ENCODE measurements at places on chromosomes 11 and 22.
A peak's percentile ranks its signal among the peaks of the same experiment; 100 is the strongest.

- peak; percentile 15 for DNase-seq
These were observed 11.0 kb downstream of the RHBDD3 start for GRCh38 chr22:29256606-29257325.

DNA sequence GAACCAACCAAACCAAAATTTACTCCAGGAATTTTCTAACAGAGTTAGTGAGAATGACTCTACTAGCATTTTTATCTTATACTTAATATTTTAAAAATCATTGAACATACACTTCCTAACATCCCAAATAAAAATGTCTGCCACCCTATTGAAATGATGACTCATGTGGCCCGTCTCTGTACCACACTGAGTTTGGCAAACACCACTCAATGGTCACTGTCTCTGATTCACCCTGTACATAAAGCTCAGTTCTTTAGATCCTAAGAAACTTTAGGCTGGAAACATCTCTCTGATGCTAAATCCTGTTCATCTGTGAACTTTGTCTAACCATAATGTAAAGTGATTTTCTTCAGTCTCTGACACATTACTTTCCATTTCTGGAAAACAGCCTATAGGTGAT, 182.0 kb downstream of the CWF19L2 start:
- no peak for DNase-seq

DNA sequence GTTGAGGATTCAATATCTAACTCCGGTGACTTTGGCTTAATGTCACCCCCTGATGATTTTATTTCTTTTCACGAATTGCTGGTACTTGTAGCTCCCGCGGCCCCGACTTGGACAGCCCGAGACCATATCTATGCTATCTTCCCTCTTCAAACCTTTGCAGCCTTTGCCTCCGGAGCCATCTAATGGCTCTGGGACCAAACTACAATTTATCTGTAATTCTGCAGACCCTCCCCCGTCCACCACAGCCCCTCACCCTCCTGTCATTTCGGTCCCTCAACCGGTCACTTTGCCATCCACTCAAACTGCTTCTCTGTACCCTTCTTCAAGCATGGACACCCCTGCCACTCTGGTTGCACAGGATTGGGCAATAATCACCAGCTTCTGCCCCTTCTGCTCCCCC, 25.7 kb upstream of the ALDH3B2 start:
- no peak for DNase-seq

- DNase-seq, result no peak
These were observed 112.2 kb upstream of the B3GAT1 start for GRCh38 chr11:134524201-134524600.

GRCh38 chr22:29299136-29299900, 7.1 kb upstream of the GAS2L1 start:
- DNase-seq, result no peak

DNA sequence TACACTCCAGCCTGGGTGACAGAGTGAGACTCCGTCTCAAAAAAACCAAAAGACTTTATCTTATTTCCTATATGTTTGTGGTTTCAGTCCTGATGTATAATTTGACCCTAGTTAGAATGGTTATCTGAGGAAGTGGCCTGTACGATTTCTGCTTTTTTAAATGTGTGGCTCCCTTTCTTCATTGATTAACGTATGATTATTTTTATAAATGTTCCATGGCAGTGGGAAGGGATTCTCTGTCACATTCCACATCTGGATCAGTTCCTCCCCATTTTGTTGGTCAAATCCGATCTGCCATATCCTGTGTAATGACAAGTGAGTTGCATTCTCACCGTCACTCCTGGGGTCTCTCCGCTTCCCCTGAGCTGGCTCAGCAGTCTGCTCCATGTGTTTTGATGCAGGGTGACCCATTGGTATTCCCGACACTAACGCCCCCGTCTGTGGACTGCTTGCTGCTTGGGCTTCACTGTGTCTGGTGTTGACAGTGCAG, 20.3 kb downstream of the NEAT1 start:
- no peak for DNase-seq

DNA sequence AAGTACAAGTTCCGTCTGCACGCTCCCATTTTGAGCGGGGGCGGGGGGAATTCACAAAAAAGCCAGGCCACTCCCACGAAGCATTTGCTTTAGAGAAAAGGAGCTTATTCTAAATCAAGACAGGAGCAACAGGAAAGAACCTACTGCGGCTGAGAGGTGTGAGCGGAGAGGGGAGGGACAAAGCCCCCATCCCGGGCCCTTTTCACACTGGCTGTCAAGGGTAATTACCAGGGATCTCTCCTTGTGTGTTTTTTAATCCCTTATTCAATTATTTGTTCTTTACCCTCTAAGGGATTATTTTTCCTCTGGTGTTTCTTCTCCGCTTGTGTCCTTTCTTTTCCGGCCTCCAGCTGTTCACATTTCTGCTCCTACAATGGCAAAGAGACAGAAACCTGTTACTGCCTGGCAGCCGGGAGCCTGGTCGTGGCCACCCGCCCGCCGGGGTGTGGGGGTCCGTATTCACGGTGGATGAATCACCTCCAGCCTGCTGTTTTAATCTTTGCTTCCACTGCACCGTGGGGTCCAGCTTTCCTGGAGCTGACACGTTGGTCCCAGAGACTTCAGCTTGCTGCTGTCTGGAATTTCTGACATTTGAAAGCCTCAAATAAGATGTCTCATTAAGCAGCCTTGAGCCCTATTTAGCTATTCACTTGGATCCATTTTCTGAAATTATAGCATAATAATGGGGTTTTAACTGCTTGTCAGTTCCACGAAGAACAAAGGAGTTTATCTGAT, 61.4 kb upstream of the FADD start:
- no peak for DNase-seq

DNA sequence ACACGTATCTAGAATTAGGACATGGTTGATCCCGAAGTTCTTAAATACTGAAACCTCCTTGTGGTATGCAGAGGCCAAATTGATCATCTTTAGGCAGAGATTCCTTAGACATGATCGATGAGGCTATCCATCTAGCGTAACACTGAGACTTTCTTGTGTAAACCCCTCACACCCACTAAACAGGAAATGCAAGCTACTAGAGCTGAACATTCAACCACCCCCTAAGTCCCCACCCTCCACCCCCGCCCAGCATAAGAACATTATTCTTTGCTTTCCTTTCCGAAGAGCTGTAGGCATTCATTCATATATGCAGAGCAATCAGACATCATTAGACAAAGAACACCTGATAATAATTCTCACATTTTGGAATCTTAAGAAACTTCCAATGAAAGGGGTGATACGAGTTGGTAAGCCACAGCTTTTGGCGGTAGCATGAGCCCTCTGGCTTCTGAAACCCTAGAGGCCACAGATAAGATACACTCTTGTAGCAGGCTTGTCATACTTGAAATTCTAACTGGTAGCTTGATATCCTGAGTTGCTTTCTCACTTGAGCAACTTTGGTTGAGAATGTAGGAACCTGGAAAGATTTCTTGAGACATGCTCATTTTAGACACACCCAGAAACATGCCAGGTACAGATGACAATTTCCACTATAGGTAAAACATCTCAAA, 42.2 kb downstream of the FLI1 start:
- no peak for DNase-seq

DNA sequence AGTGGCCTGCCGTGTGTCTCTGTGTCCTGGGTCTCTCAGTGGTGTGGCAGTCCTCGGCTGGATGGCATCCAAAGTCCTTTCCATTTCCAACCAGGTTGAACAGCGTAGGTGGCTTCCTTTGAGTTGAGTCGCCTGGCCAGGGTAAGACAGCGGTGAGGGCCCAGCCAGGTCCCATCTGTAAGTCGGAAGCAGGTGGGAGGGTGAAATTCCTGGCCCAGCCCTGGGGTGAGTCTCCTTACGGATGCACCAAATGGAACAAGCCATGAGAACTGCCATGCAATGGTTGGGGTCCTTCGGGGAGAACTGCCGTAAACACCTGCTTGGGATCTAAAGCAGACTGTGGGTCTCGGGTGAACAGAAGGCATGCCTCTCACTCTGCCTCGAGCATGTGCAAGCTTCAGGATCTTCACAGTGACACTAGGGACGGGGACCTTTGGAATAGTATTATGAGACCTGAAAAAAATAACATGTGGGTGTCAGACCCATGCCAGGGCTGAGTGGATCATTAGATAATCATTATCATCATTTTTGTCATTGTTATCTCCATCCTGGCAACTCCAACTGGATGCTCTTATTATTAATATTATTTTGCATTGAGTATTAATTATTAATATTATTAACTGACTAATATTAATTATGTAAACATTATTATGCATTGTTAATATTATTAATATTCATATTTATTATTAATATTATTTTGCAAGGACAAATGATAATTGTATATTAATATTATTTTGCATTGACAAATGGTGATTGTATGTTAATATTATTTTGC, 57.7 kb upstream of the LINC01488 start:
- DNase-seq, result no peak

DNA sequence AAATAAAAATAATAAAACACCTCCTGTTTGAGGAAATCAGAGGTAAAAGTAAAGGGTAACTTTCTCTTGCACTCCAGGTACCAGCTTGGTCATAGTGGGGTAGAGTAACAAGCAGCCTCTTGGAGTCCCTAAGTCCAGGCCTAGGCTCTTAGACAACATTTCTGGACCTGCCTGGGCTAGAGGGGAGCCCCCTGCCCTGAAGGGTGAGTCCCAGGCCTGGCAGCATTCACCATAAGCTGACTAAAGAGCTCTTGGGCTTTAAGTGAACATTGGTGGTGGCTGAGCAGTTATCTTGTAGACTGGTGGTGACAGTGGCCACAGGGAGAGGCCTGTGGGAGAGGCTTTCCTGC, 18.6 kb upstream of the OR56A3 start:
- no peak for DNase-seq

DNA sequence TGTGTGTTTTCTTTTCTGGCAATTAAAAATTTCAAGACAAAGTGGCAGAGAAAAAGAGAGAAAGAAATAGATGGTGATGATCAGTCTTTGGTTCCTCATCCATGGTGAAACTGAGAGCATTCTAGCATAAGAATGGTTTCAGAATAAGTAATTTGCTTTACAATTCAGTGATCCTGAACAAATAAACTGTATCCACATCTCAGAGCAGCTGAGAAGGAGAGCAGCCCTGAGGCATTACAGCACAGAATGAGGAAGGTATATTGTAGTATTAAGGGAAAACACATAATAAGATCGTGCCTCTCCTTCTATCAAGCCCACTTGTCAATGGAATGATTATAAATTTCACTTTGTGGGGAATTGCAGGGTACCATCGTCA, 17.4 kb downstream of the LUZP2 start:
- no peak for DNase-seq

DNA sequence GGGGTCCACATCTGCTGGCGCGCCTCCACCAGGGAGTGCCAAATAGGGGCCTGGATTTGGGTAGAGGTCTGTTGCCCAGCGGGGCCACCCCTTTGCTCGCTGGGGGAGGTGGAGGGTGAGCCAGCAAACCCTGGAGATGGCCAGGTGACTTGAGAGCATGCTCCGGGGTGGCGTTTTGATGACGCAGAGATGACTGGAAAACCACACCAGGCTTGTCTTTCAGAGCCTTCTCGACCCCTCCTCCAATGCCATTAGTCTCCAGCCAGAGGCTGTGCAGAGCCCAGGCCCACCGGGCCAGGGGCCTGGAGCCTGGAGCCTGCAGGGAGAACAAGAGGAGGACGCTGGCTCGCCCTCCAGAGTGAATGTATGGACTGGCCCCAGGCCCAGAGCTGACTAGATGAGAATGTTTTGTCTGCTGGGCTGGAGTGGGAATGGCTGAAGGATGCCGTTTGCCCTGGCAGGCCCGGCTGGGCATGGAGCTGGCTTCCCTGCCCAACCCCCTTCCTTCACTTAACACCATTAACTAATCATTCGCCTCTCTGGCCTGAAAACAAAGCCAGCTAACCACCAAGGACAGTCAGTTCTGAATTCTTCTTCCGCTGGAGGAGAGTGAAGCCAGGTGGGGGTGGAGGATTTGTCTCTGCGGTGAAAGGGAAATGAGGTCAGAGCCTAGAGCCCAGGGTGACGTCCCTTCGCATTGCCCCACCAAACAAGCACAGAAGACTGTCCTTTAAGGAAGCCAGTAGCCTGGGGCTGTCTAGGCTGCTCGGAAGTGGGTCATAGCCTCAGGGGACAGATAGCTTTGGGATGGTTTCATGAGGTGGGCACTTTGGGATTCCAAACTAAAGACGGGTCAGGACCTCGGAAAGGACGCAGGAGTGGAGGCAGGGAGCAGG, 1.6 kb upstream of the MCAM start:
- DNase-seq, result no peak

DNA sequence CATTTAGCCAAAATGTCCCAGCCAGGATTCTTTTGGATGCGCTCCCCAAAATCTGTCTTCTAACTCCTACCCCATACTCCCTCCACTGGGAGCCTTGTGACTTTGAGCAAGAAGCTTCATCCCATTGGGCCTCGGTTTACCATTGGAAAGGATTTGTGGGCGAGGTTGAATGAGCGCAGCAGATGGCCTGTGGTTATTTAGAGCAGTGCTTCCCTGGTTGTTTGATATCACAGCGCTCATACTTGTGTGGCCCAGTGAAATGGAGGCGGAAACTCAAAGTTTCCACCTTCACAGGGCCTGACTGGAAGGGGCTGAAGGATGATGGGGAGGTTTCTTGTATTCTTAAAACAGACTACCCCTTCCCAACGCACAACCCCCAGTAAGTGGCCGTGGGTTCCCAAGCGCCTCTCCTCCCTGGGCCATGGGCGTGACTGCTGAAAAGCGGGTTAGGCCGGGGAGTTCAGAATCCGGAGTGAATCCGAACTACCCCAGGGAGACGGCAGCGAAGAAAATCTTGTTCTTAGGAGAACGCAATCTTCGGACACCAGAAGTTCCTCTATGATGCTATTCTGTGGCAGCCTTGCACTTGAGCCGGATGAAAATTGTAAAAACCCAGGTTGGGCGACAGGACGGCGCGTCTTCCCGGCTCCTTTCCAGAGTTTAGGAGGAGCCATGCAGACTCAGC, 1.2 kb upstream of the ATF4 start:
- no peak for DNase-seq

DNA sequence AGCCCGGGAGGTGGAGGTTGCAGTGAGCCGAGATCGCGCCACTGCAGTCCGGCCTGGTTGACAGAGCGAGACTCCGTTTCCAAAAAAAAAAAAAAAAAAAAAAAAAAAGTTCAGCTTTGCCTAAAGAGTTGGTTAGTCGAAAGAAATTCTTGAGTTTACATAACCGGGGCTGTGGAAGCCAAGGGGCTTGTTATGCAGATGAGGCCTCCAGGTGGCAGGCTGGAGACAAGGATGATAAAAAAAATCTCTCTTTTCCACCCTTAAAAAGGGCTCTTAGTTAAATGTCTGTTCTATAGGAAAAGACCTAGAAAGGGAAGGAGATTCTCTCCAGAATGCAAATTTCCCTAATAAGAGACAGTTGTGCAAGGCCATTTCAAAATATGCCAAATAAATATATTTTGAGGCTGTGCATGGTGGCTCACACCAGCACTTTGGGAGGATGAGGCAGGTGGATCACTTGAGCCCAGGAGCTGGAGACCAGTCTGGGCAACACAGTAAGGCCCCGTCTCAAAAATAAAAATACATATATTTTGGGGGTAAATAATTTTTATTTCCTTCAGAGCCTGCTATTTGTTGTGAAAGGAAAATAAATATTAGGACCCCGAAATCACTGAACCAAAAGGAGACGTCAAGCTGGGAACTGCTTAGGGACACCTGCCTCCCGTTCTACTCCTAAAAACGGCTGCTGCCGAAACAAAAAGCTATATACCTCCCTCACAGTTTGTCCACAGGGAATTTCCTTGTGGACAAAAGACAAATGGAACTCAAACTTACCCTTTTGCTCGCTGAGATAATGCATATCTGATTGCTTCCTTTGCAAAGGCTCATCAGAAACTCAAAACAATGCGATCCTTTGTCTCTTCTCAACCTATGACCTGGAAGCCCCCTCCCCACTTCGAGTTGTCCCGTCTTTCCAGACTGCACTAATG, 2.4 kb upstream of the IFITM2 start:
- DNase-seq, result peak; percentile 94

All from HuH-7.5 (cell line).